ENCODE measurements at places on chromosomes 11 and 22. TPM values are rescaled to one million over a fixed set of nuclear protein-coding genes. Genes with fewer than 3 reads are reported as not detected.

Gene PGA5
- total RNA-seq = 1.8 TPM

Gene KRTAP5-9
- not detected for total RNA-seq

Gene SLC7A4
- total RNA-seq = 0.13 TPM

DNA sequence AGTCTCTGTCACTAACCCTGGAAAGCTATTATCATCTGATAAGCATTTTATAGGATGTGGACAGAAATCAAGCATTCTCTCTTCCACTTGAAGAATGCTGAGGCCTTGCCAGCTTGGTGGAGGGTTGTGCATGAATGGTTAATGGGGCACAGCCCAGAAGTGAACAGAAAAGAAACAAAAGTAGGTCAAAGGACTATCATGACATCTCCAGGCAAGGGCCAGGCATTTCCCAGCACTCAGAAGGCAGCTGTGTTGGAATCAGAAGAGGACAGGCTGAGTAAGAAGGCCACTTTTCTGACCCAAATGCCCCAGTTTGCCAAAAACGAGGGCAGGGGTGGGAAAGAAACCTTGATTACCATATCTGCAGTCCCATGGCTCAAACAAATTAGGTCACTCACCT lies 12.4 kb downstream of the TENM4 start:
- no peaks in the 10 kb centered on the region for H3K4me1 ChIP-seq
- DNase-seq = no peak
- H3K4me3 ChIP-seq = no peak overlapping the region
- peaks cover 22% of the 10 kb centered on the region for H3K27me3 ChIP-seq
- no peak overlapping the region for H3K27ac ChIP-seq

DNA sequence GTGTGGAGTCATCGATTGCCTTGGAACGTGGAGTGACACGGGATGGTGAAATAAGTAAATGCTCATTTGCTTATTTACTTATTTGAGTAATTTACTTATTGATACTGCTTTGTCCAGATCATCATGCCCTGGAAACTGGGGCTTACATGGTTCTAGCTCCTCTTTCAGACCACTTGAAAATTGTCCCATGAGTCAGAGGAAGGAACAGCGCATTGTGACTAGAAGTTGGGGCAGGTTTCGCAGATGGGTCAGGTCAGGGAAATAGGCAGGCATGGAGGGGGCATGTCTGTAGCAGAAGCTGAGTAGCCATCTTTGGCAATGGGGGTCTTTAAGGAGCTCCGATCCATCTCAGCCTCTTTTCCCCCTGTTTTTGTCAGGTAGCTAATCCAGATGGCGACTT lies 104.2 kb upstream of the SORL1-AS1 start:
- H3K27me3 ChIP-seq = no peaks in the 10 kb centered on the region
- no peaks in the 10 kb centered on the region for H3K4me1 ChIP-seq
- DNase-seq = no peak
- H3K27ac ChIP-seq = no peak overlapping the region
- no peak overlapping the region for H3K4me3 ChIP-seq

DNA sequence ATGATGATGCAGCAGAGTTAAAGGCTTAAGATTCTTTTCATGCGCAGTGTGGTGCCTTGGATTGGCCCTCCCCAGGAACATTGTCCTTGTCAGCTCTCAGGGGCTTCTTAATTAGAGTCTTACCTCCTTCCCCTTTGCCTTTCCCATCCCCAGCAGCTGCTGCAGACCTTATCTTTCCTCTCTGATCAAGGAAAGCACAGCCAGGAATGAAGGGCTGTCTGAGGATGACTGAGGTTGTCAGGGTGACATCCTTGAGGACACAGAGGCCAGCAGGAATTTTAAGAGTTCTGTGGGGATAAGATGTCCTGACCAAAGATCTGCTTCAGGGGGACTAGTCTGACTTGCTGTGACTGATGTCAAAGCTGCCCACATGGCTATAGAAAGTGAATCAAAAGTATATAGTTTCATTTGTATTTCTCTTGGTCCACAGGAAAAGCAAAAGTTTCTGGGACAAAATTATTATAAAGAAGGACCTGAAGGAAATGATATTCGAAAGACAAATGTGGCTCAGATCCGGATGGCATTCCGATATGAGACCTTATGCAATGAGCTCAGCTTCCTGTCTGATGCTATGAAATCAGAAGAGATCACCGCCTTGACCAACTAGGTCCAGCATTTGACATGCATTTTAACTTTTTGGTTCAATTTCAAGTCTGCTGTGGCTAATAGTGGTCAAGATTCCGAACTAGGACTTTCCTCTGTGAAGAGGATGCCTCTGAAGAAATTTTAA lies 35.5 kb downstream of the RNF141 start:
- peak overlapping the region; percentile 88 for H3K27ac ChIP-seq
- no peak for DNase-seq
- no peak overlapping the region for H3K4me3 ChIP-seq
- no peaks in the 10 kb centered on the region for H3K4me1 ChIP-seq

- H3K36me3 ChIP-seq = no peaks in the 10 kb centered on the region
- H3K27ac ChIP-seq = no peak overlapping the region
- H3K27me3 ChIP-seq = no peaks in the 10 kb centered on the region
- H3K4me3 ChIP-seq = no peak overlapping the region
Measured at GRCh38 chr11:134562941-134563471, 151.0 kb upstream of the B3GAT1 start.

GRCh38 chr22:44037519-44038375 lies 13.6 kb downstream of the PARVB start:
- no peak for DNase-seq
- H3K36me3 ChIP-seq = no peaks in the 10 kb centered on the region
- H3K4me3 ChIP-seq = no peak overlapping the region
- H3K4me1 ChIP-seq = no peaks in the 10 kb centered on the region
- H3K27ac ChIP-seq = no peak overlapping the region

Gene KCNK4
- not detected for total RNA-seq

DNA sequence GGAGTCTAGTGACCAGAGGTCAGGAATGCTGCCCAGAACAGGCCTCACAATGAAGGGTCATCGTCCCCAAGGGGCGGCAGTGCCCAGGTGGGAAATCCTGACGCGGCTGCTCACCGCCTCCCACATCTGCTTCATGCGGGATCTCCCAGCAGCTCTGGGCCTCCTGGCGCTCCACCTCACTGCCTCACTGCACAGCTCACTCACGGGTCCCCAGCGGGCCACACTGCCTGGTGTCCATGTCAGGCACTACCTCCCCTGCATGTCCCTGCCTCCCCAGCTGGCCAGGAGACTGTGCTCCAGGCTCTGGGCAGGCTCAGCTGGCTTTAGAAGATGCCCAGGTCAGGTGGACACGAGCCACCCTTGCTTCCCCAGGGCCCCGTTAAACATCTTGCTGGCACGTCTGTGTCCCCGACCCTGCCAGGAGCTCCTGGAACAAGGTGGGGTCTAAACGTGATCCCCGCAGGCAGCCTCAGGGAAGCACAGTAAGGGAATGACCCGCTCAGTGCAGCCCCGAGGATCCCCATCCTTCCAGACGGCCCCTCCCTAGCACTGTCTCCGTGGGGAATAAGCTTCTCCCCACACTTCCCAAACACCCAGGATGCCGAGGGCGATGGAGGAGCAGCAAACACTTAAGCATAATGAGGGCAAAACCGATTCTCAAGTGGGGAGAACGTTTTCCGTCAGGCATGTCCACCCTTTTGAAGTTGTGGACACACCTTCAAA lies 93.2 kb downstream of the TRMU start:
- no peak overlapping the region for H3K27ac ChIP-seq
- H3K4me3 ChIP-seq = no peak overlapping the region
- no peak for DNase-seq
- H3K27me3 ChIP-seq = no peaks in the 10 kb centered on the region
- no peaks in the 10 kb centered on the region for H3K36me3 ChIP-seq

Gene CD59
- 213 TPM for total RNA-seq

GRCh38 chr11:1410366-1411291 lies 20.9 kb downstream of the BRSK2 start:
- no peaks in the 10 kb centered on the region for H3K27me3 ChIP-seq
- H3K27ac ChIP-seq = no peak overlapping the region
- no peaks in the 10 kb centered on the region for H3K4me1 ChIP-seq
- no peak for DNase-seq
- H3K4me3 ChIP-seq = no peak overlapping the region

Gene ANO9
- 25.9 TPM for total RNA-seq

GRCh38 chr22:29689206-29689879 lies 30.5 kb upstream of the CABP7 start:
- no peak overlapping the region for H3K4me3 ChIP-seq
- peaks cover 24% of the 10 kb centered on the region for H3K36me3 ChIP-seq
- peaks cover 14% of the 10 kb centered on the region for H3K4me1 ChIP-seq
- DNase-seq = no peak
- no peak overlapping the region for H3K27ac ChIP-seq
- no peaks in the 10 kb centered on the region for H3K27me3 ChIP-seq

DNA sequence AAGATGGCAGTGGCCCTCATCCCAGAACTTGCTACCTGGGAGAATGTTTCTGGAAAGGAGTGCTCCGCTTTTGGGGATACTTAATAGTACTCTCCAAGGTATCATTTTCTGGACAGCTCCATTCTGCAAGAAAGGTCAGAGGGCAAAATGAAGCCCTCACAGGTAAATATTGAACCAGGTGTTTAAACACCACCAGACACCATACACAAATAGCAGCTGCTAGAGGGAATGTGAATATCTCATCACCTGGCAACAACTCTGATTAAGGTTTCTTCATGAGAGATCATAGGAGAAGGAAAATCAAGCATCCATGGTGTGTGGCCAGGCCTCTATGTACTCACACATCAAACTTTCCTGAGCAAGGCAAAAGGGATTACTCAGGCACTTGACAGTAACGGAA lies 226.1 kb upstream of the FAT3 start:
- H3K36me3 ChIP-seq = no peaks in the 10 kb centered on the region
- H3K4me1 ChIP-seq = no peaks in the 10 kb centered on the region
- H3K4me3 ChIP-seq = no peak overlapping the region

Gene BBOX1
- total RNA-seq = not detected

Gene CHST1
- 4.9 TPM for total RNA-seq

DNA sequence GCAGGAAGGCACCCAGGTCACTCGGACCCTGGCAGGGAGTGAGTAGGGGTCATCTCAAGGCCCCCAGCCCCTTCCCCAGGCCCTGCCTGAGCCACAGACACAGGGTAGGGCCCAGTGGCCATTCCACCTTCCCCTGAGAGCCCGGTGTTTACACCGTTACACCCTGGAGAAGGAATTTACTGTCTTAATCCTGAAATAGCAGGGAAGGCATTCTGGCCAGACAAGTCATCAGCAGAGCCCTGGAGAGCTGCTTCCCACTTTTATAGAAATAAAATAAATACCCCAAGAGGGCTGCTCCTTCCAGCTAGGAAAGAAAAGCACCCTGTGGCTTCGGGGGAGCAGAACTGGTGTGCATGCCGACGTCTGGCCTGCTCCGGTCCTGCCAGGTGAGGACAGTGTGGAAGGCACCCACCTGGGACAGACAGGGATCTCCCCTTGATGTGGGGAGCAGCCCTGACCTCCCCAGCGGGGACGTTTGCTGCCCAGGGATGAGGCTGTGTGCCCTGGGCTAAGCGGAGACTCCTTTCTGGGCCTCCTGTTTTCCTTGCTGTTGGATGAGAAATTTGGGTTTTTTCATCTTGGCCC lies 180.0 kb downstream of the MN1 start:
- H3K27me3 ChIP-seq = no peaks in the 10 kb centered on the region
- no peaks in the 10 kb centered on the region for H3K4me1 ChIP-seq
- H3K4me3 ChIP-seq = no peak overlapping the region
- H3K36me3 ChIP-seq = no peaks in the 10 kb centered on the region
- H3K27ac ChIP-seq = no peak overlapping the region

DNA sequence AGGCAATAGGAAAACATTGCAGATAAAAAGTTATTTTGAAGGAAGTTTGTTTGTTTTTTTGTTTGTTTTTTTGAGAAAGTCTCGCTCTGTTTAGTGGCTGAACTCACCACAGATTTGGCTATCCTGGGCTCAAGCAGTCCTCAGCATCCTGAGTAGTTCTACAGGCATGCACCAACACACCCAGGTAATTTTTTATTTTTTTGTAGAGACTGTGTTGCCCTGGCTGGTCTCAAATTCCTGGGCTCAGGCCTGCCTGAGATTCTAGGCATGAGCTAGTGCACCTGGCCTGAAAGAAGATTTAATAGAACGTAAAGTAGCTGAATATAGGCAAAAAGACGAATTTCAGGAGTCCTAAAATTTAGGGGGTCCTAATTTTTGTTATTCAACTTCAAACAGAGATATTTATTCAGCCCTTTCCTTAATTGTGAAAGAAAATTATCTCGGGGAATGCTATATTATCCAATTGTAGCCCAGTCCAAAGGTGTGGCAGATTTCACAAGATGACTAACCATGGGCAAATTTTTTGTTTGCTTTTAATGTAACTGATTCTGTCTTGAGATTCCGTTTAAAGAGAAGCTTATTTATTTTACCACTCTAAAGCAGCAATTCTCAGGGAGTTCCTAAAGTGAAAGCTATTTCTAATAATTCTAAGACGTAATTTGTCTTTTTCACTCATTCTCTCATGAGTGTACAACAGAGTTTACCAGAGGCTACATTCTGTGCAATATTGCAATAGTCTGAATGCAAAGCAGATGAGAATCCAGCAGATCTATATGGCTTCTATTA lies 940 bp downstream of the IL18 start:
- H3K27ac ChIP-seq = no peak overlapping the region
- H3K4me3 ChIP-seq = no peak overlapping the region
- no peaks in the 10 kb centered on the region for H3K36me3 ChIP-seq

Gene YPEL4
- 8.3 TPM for total RNA-seq

DNA sequence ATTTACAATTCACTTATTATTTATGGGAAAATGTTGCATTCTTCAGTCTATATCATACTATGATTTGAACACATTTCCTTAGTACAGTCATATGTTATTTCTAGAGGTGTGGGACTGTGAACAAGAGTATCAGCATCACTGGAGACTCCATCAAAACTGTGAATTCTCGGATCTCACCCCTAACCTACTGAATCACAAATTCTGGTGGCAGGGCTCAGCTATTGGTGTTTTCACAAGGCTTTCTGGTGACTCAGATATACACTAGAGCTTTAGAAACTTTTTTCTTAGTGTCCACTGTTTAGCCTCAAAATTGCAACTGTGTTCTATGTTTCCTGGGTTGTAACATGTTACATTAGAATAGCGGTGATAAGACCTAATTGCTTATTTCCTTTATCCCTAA lies 352.9 kb upstream of the DDI1 start:
- H3K4me3 ChIP-seq = no peak overlapping the region
- no peaks in the 10 kb centered on the region for H3K27me3 ChIP-seq
- H3K36me3 ChIP-seq = no peaks in the 10 kb centered on the region
- DNase-seq = no peak
- H3K27ac ChIP-seq = no peak overlapping the region

Gene CCDC73
- 2.1 TPM for total RNA-seq

Gene E2F8
- 2.3 TPM for total RNA-seq

All from spleen (tissue), 13 donors.